DMS79 (cell line): ENCODE measurements at places on chromosomes 1 and 21.

- DNase-seq, result no peak
These were observed 2.2 kb downstream of the RNF19B start for GRCh38 chr1:32962248-32962896.

- DNase-seq, result peak; percentile 30
These were observed 22.5 kb upstream of the SRP9 start for GRCh38 chr1:225754940-225755641.

GRCh38 chr1:113223546-113223945 lies 150.5 kb downstream of the LRIG2 start:
- DNase-seq, result no peak

GRCh38 chr1:32969566-32969965 lies 5.0 kb upstream of the RNF19B start:
- no peak for DNase-seq

GRCh38 chr1:77972080-77972479 lies 6.8 kb downstream of the FUBP1 start:
- no peak for DNase-seq

DNA sequence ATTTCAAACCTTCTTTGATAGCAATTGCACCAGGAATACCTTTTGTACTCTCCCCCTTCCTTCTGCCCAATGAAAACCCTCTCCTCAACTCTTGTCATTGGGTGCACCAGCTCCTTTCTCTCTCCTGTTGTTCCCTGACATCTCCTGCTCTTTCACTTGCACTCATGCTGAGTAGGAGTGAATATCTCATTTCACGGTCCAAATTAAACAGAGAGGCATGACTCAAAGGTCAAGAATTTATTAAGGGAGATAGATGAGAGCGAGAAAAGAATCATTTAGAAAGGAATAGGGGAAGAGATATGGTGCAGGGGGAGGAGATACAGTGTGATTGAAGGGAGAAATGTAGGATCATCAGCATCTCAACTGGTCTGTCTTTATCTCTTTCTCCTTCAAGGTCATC lies 22.1 kb downstream of the AIM2 start:
- DNase-seq, result no peak

DNA sequence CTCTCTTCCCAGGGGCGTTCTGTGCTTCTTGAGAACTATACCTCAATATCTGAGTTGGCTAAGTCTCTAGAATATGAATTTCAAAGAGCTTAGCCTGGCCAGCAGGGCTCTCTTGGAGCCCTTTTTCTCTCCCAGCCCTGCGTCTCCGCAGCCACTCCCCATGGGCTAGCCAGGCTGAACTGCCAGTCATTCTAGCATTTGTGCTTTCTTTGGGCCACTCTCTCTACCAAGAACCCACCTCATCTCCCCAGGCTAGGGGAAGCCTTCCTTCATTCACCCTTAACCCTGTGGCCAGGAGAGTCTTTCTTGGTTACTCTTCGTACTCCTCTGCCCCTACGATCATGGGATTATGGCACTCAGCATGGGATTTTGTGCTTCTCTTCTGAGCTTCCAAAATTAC lies 18.2 kb downstream of the ABCG1 start:
- no peak for DNase-seq

GRCh38 chr1:182718311-182718710 lies 33.9 kb upstream of the RGS8 start:
- no peak for DNase-seq

- no peak for DNase-seq
These were observed 17.1 kb downstream of the ADORA1 start for GRCh38 chr1:203144661-203145060.

DNA sequence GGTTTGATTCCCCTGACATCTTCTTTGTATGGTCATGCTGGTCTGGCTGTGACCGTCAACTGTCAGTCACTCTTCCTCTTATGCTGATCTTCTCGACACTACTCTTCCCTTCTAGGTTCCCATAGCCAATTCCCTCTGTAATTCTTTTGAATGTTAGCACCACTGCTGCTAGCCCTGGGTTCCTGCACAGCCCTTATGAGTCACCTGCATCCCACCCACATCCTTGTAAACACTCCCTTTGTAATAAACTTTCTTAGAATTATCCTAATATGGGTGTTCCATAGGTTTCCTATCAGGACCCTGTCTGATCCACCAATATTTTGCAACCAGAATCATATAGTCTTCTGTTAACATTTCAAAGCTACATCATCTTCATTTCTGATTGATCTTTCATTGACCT lies 37.1 kb downstream of the JUN start:
- DNase-seq, result no peak

DNA sequence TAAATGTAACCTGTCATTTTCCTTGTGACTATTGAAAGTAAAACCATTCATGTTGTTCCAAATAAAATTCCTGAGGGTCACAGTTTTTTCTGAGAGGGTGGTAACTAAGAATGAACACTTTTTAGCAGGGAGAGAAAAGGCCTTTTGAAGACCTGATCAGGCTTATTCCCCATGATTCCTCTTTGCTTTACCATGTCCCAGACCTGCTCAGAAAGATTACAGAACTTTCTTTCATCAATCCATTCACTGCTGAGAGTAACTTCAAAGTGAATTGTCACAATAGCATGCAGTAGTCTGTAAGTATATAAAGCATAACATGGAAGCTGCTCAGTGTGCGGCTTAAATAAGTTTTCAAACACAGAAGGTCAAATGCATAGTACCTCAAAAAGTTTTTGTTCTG lies 201.5 kb upstream of the COL11A1 start:
- no peak for DNase-seq

DNA sequence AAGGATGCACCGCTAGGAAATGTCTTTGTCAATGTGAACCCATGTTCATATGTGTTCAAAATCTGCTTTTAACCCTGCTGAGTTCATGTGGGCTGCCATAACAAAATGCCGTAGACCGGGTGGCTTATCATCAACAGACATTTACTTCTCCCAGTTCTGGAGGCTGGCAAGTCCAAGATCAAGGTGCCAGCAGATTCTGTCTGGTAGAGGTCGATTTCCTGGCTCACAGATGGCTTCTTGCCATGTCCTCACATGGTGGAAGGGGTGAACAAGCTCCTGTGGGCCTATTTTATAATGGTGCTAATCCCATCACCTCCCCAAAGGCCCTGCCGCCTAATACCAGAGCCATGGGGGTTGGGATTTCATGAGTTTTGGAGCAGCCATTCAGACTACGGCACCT lies 4.6 kb upstream of the CDCP2 start:
- DNase-seq, result no peak

DNA sequence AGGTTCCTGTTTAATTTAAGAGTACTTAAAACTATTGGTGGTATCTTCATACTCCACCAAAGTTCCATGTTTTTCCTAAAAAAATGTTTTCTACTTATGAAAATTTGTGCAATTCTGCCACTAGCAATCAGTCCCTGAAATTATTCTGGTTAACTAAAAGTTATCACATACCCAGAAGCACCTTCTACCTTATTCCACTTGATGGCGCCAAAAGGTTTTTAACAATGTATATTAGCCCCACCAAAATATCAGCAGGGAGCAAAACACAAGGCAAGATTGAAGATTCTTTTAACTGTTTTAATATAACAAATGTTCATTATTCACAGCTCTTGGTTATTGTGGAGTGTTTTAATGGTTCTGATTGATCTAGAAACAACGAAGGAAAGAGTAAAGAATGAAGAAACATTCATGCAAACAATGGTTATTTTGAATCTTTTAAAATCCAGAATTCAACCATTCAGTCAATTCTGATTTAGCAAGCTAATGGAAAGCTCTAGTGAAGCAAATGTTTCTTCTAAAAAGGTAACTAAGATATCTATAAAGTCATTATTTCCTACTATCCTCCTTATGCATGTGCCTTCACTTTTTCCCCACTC lies 67.2 kb downstream of the TTLL7 start:
- peak; percentile 16 for DNase-seq

DNA sequence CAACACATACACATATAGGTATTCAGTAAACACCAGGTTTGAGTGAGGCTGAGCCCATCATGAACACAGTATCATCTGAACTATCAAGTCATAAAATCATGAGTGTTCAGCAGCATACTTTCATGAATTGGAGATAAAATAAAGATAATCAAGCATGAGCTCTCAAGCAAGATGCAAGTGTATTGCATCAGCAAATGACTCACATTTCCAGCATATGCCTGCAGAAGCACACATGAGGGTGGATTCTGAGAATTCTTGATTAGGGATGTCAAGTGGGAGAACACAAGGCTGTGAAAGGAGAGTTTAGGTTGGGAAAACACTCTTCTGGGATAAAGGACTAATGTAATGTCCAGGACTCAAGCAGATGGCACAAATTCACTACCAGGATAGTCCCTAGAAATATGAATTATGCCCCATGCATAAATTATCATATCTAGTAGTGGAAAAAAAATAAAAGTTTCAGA lies 299.2 kb downstream of the SRGAP2C start:
- peak; percentile 0 for DNase-seq

- DNase-seq, result no peak
These were observed 20.4 kb downstream of the ZNF362 start for GRCh38 chr1:33276573-33277298.

DNA sequence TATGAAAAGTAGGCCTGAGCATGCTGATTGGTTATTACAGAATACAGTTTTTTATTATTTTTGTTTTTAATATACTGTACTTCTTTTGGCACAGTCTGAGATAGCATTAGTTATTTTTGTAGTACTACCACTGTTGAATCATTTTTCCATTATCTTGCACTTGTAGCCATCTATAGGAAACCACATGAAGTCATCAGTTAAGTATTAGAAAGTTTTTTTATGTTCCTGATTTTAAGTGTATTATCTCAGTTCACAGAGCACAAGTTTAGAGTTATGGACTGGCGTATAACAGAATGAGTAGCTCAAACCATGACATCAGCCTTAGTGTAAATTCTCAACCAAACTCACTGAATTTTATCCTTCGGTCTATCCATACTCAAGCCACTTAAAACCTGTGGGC lies 22.8 kb downstream of the DHX9 start:
- DNase-seq, result no peak

- DNase-seq, result no peak
These were observed 70.4 kb upstream of the ANGPTL1 start for GRCh38 chr1:178941261-178941689.

- no peak for DNase-seq
These were observed 16.1 kb downstream of the EIF2B3 start for GRCh38 chr1:44970317-44970716.

DNA sequence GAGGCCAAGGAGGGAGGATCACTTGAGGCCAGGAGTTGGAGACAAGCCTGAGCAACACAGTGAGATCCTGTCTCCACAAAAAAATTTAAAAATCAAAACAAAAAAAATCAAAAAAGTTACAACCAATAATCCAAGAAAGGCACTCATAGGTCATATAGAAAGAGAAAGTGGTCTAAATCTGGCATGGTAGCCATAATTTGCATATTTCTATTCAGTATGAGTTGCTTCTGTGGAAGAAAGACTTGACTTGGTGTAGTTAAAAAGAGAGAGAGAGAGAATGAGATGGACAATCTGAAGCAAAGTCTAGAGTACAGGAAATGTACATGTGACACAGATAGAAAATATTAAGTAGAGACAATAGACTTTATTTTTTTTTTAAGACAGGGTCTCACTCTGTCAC lies 22.5 kb downstream of the JMJD4 start:
- DNase-seq, result no peak

DNA sequence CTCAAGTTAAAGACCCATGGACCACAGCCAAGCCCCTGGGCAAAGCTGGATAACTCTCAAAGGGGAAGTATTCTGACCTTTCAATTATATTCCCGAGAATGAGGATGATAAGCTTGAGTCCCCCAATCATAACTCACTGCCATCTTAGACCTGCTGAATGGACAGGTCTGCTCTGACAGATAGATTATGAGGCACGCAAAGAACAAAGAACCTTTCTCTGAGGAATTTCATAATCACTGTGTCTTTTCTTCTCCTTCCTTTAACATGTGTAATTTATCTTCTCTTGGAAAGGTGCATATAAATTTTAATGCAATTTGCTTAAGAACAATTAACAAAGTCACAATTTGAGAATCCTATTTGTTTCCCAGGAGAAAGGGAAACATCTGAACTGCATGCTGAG lies 22.0 kb downstream of the PIGM start:
- no peak for DNase-seq

DNA sequence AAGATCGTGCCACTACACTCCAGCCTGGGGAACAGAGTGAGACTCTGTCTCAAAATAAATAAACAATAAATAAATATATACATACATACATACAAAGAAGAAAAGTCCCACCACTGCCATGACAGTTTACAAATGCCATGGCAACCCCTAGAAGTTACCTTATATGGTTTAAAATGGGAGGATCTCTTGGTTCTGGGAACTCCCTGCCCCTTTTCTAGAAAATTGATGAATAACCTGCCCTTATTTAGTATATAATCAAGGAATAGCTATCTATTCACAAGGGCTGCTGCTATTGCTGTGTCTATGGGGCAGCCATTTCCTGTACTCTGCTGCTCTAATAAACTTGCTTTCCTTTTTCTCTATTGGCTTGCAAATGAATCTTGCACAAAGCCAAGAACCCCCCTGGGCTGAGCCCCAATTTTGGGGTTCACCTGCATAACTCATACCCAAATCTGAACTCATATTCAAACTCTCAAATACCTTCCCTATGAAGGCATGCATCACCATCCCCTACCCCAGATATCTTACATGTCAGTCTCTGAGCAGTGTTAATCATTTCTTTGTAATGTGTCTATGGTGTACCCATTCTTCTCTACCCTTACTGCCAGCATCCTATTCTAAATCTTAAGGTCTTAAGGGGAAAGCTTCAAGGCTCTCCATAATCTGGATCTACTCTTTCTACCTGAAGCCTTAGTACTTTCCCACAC lies 9.0 kb downstream of the GON4L start:
- no peak for DNase-seq

DNA sequence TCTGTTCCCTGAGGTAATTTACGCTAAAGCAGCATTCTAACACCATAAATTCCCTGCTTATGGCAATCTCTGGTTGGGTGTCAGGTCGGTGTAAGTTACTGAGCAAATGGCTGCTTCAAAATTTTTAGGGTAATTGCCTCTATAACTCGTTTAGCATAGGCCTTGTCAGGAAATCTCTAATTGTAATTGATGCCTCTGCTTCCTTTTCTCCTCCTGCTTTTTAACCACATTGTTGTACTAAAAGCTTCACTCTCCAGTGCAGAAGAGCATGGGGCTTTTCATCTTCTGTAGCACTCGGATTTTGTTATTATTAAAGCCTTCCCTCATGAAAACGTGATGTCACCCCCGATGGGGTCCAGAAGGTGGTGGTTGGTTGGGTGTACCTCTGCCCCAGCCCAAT lies 141.6 kb upstream of the NBPF11 start:
- DNase-seq, result no peak

DNA sequence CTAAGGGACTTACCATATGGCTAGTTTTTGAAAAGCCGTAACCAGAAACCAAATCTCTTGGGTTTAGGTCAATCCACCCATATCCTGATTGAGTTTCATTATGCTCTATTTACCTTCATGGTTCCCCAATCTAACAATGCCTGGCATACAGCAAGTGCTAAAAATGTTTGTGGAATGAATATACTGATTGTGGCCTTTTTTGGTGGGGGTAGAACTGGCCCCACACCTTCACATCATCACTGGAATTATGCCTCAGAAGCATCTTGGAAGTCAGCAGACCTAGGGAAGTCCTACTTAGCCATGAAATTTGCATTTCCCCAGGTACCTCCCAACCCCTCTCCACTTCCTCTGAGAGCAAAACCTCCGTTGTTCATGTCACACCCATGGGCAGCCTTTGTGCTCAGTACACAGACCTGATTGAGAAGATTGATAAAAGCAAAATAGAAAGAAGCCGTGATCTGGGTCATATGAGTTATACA lies 17.8 kb upstream of the SLAMF1 start:
- no peak for DNase-seq

- DNase-seq, result no peak
These were observed 102.6 kb downstream of the AJAP1 start for GRCh38 chr1:4756851-4757580.
